T-cell (primary cell): ENCODE measurements at places on chromosomes 4 and X. TPM values are rescaled to one million over a fixed set of nuclear protein-coding genes. Genes with fewer than 3 reads are reported as not detected.

DNA sequence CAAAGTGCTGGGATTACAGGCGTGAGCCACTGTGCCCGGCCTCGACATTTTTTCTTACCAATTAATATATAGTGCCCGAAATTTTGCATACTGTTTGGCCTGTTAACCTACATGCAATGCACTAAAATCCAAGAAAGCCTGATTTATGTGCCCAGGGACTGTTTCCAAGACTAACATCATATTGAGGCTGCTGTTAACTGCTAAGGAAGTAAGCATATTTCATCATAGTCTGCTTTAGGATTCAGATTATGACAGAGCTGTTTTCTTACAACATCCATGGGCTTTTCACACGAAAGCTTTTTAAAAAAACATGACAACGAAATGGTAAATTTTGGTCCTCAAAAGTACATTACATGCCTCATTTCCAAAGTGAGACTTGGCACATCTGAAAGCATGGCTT, 84.4 kb downstream of the STOX2 start:
- DNase-seq: no peak

DNA sequence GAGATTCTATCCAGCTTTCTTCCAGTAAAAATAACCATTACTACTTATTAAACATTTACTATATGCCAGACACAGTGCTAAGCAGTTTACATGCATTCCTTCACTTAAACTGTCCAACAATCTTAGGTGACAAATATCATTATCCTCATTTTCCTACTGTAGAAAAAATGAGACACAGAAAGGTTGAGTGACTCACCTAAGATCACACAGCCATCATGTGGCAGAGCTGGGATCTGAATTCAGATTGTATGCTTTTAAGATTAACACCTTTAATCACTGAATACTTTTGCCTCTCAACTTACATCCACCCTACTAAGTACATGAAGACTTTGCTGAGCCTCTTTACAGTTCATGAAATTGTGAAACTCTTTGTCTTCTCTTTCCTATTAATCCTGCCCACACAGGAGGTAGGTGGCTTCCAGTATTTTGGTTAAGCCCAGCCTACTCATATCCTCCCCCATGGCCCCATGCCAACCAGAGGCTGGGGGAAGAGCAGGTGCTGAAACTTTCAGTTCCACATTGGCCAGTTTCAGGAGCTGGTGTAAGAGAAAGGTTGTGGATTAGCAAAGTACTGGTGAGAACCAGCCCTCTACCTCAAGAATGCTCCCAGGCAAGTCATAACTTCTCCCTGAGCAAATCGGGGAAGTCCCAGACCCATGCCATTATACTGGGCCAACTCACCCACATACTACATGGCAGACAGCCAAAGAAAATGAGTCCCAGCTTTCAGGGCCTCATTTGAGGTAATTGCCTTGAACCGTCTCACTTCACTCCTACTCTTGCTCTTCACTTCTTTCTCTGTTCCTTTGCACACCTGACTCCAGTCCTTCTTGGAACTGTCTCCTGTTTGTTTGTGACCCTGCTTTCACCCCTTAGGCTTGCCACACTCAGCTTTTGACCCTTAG, 211.1 kb downstream of the GUCY2F start:
- no peak for DNase-seq

DNA sequence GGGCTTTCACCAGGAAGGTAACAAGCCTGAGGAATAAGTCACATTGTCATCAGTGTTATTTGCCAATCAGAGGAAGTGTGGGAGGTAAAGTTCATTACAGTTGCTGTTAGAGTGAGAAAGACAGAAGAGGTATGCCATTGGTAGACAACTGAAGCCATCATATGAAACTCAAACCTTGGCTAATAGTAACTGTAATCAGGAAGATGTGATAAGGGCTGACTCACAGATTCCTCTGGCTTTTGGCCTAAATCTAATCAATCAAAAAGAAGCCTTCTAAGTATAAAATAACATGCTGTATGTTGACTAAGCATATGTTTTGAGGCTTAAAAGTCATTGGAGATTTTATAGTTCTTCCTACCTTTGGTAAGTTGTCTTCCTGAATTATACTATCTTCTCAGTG, 242.8 kb downstream of the PCDH7 start:
- no peak for DNase-seq

Gene PPP1R2C
- total RNA-seq: 5.4 TPM

Gene ASB12
- not detected for total RNA-seq

Gene GRK4
- total RNA-seq: 3.3 TPM

Gene AMTN
- total RNA-seq: not detected
